ENCODE measurements at places on chromosomes 16 and 17.
A peak's percentile ranks its signal among the peaks of the same experiment; 100 is the strongest.

- no peak for DNase-seq
- H3K27ac ChIP-seq, result no peak overlapping the region
- H3K4me3 ChIP-seq, result no peak overlapping the region
- no peaks in the 10 kb centered on the region for H3K27me3 ChIP-seq
Observed at GRCh38 chr16:30528799-30529457, 2.6 kb upstream of the ZNF768 start.

DNA sequence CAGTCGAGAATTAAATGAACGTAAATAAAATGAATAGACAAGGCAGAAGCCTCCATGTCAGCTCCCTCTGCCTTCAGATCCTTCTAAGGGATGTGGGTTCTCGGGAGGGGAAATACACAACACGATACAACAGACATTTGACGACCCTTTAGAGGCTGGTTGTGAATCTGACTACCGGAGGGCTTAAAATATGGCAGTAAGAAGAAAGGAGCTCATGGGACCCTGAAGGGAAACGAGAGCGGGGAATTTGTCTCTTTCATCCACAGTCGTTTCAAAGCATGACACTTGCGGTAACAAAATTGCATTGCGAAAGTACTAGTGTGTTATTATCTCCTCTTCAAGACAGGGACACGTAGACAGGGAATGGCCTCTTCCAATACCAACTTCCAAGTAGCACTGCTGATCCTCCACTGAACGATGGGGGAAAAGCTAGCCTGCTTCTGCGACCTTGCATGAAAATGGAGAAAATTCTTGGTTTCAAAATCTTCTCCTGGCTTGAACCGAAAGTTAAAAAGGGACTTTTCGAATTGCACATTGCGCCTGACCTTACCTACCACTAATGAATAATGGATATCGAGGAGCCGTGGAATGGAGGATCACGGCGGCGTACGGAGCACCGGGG lies 1.2 kb upstream of the TNRC6C start:
- peak overlapping the region; percentile 62 for H3K4me3 ChIP-seq
- peaks cover 4% of the 10 kb centered on the region for H3K4me1 ChIP-seq
- H3K27ac ChIP-seq, result no peak overlapping the region
- no peaks in the 10 kb centered on the region for H3K36me3 ChIP-seq
- H3K27me3 ChIP-seq, result peaks cover 13% of the 10 kb centered on the region

- no peaks in the 10 kb centered on the region for H3K4me1 ChIP-seq
- no peaks in the 10 kb centered on the region for H3K27me3 ChIP-seq
- H3K27ac ChIP-seq, result no peak overlapping the region
- DNase-seq, result no peak
Observed at GRCh38 chr17:40525294-40525693, 23.9 kb upstream of the TNS4 start.

DNA sequence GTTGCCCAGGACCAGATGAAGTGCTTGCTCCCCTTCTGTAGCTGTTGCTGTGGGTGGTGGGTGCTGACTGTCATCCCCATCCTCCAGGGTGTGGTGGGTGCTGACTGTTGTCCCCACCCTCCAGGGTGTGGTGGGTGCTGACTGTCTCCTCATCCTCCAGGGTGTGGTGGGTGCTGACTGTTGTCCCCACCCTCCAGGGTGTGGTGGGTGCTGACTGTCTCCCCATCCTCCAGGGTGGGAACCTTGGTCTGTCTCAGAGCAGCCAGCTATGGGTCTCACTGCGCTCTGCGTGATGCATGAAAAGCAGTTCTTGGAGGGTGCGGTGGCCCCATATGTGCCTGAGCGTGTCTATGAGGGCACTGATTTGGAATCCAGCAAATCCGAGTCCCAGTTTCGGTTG lies 163.8 kb downstream of the RPTOR start:
- H3K27me3 ChIP-seq, result no peaks in the 10 kb centered on the region
- H3K36me3 ChIP-seq, result no peaks in the 10 kb centered on the region
- H3K4me3 ChIP-seq, result no peak overlapping the region
- DNase-seq, result no peak
- peaks cover 1% of the 10 kb centered on the region for H3K4me1 ChIP-seq

- no peak overlapping the region for H3K4me3 ChIP-seq
- H3K27ac ChIP-seq, result no peak overlapping the region
- no peak for DNase-seq
- no peaks in the 10 kb centered on the region for H3K27me3 ChIP-seq
- no peaks in the 10 kb centered on the region for H3K36me3 ChIP-seq
Observed at GRCh38 chr17:30429155-30429554, 48.1 kb upstream of the GOSR1 start.

- H3K27ac ChIP-seq, result no peak overlapping the region
- H3K36me3 ChIP-seq, result no peaks in the 10 kb centered on the region
- peaks cover 6% of the 10 kb centered on the region for H3K4me1 ChIP-seq
- no peaks in the 10 kb centered on the region for H3K27me3 ChIP-seq
- no peak for DNase-seq
Observed at GRCh38 chr17:62626719-62627218, 701 bp upstream of the MRC2 start.

DNA sequence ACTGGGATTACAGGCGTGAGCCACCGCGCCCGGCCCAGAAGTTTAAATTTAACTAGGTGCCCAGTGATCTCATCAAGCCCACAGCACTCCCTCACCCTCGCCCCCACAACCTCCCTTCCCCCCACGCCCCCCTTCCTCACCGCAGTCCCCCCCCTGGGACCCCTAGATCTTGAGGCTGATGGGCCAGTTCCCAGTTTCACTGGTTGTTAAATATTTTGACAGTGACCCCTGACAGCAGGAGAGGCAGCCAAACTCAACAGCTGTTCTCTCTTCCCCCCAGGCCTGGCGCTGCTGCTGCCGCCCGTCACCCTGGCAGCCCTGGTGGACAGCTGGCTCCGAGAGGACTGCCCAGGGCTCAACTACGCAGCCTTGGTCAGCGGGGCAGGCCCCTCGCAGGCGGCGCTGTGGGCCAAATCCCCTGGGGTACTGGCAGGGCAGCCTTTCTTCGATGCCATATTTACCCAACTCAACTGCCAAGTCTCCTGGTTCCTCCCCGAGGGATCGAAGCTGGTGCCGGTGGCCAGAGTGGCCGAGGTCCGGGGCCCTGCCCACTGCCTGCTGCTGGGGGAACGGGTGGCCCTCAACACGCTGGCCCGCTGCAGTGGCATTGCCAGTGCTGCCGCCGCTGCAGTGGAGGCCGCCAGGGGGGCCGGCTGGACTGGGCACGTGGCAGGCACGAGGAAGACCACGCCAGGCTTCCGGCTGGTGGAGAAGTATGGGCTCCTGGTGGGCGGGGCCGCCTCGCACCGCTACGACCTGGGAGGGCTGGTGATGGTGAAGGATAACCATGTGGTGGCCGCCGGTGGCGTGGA lies 15.6 kb downstream of the QPRT start:
- no peaks in the 10 kb centered on the region for H3K4me1 ChIP-seq
- peaks cover 14% of the 10 kb centered on the region for H3K36me3 ChIP-seq
- H3K27me3 ChIP-seq, result no peaks in the 10 kb centered on the region
- H3K4me3 ChIP-seq, result no peak overlapping the region

GRCh38 chr17:14432079-14432478 lies 131.2 kb downstream of the HS3ST3B1 start:
- no peaks in the 10 kb centered on the region for H3K4me1 ChIP-seq
- DNase-seq, result no peak
- H3K4me3 ChIP-seq, result no peak overlapping the region
- H3K27me3 ChIP-seq, result no peaks in the 10 kb centered on the region
- no peak overlapping the region for H3K27ac ChIP-seq
- no peaks in the 10 kb centered on the region for H3K36me3 ChIP-seq

GRCh38 chr17:13346996-13347762 lies 254.6 kb downstream of the HS3ST3A1 start:
- no peaks in the 10 kb centered on the region for H3K27me3 ChIP-seq
- no peaks in the 10 kb centered on the region for H3K4me1 ChIP-seq
- H3K27ac ChIP-seq, result no peak overlapping the region
- no peak overlapping the region for H3K4me3 ChIP-seq

DNA sequence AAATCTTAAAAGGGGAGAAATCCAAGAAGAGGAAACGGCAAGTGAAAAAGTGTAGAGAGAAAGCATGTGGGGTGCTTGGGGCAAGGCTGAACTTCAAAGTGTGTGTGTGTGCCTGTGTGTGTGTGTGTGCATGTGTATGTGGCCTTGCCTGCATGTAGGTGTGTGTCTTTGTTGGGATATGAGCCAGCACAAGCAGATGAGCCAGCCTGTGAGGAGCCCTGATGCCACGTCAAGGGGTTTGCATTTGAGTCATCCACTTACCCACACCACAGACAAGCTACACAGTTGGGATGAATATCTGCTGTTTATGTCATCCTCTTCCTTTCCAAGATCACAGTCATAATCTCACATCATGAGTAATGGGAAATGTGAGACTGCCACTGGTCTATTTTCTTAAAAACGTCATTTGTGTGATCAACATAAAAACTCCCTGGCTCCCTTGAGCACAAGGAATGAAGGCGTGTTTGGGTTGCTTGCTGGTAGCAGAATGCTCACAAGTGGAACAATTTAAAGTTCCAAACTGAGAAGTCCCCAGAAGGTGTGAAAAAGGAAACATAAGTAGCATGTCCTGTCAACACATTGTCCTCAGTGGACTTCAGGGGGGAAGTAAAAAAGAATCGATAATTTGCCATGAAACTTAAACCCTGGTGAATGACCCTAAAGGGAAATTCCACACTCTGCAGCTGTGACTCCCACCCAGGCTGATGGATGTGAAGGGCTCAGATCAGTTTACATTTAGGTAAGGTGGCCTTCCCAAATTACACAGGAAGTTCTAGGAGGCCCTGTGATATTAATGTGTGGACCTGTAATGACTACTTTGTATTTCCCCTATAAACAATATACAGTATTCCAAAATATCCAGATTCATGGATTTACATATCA lies 14.7 kb downstream of the KCTD19 start:
- no peaks in the 10 kb centered on the region for H3K36me3 ChIP-seq
- DNase-seq, result no peak
- H3K4me3 ChIP-seq, result no peak overlapping the region
- no peak overlapping the region for H3K27ac ChIP-seq
- no peaks in the 10 kb centered on the region for H3K4me1 ChIP-seq

GRCh38 chr17:37764383-37764782 lies 19.5 kb upstream of the HNF1B start:
- no peak overlapping the region for H3K27ac ChIP-seq
- H3K27me3 ChIP-seq, result no peaks in the 10 kb centered on the region
- H3K36me3 ChIP-seq, result no peaks in the 10 kb centered on the region

DNA sequence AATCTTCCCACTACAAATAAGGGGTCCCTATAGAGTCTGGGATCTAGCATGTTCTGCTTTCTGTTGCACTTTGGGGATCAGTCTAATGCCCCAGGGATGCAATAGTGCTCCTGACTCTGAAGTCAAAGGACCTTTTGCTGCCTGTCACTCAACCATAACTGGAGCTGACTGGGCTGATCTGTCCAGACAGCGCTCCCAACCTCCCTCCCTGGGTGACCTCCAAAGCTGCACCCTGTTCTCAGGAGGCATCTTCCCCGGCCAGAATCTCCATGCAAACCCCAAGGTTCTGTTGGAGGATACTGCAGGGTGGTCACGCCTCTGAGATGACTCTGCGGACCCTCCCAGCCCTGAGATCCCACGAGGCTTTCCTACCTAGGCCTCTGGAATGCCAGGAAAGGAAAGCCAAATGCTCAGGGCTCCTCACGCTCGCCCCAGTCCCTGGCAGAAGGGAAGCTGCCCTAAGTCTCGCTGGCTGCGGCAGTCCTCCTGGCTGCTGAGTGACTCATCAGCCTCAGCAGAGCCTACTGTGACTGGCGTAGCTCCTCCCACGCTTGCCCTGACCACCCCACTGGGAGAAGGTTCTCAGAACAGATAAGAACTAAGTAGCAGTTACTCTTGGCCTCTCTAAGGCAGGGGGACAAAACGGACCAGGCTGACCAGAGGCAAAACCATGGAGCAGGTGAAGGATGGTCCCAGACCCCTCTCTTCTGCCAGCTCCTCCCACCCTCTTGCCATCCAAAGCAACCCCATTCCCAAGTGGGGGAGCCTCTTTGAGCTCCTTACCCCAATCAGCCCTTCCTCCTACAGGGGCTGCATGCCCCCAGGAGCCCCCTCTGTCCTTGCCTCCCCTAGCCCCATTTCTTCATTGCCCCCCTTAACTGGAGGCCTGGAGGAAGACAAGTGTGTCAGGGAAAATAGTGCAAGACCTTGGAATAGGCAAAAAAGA lies 124.1 kb upstream of the TNRC6C start:
- no peak overlapping the region for H3K4me3 ChIP-seq
- H3K27me3 ChIP-seq, result no peaks in the 10 kb centered on the region
- peaks cover 5% of the 10 kb centered on the region for H3K4me1 ChIP-seq

GRCh38 chr17:42167807-42168206 lies 13.0 kb upstream of the RAB5C start:
- H3K36me3 ChIP-seq, result no peaks in the 10 kb centered on the region
- H3K4me3 ChIP-seq, result no peak overlapping the region
- peaks cover 1% of the 10 kb centered on the region for H3K4me1 ChIP-seq
- H3K27me3 ChIP-seq, result no peaks in the 10 kb centered on the region
- H3K27ac ChIP-seq, result no peak overlapping the region

GRCh38 chr17:75525806-75526554 lies 483 bp downstream of the LLGL2 start:
- peak overlapping the region; percentile 68 for H3K4me3 ChIP-seq
- DNase-seq, result no peak
- peaks cover 10% of the 10 kb centered on the region for H3K36me3 ChIP-seq
- no peak overlapping the region for H3K27ac ChIP-seq

DNA sequence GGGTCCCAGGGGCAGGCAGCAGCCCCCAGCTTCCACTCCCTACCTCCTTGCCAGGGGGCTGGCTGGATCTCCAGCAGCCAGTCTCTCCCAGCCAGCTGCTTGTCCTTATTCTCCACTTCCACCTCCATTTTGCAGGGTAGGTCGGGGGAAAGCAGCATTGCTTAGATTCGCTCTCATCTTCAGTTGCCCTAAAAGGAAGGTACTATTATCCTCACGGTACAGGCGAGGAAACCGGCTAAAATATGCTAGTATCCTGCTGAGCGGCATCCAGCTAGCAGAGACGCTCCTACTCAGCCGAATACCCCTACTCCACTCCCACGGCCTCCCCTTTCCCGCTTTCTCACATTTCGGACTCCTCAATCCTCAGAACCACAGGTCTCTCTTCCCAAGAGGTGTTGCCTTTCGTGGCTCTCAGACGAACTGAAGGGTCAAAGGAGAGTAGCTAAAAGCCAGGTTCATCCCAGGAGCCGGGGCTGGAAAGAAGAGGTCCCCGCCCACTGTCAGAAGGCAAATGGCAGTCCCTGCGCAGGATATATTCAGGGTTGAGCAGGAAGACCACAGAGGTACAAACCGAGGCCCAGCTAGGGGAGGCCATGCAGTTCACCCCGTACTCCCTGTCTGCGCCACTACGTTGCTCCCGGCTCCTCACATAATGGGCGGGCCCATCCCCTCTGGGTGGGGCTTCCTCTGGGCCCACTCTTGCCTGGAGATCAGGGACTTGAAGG lies 1.7 kb upstream of the RAB11FIP4 start:
- no peak overlapping the region for H3K27ac ChIP-seq
- H3K36me3 ChIP-seq, result no peaks in the 10 kb centered on the region
- no peaks in the 10 kb centered on the region for H3K27me3 ChIP-seq
- no peak for DNase-seq

Data from iPS DF 6.9 (cell line).